NCI-H2227 treated with DMSO at 0.1 percent for 48 hours (cell line): ENCODE measurements at places on chromosomes 3 and 15.

DNA sequence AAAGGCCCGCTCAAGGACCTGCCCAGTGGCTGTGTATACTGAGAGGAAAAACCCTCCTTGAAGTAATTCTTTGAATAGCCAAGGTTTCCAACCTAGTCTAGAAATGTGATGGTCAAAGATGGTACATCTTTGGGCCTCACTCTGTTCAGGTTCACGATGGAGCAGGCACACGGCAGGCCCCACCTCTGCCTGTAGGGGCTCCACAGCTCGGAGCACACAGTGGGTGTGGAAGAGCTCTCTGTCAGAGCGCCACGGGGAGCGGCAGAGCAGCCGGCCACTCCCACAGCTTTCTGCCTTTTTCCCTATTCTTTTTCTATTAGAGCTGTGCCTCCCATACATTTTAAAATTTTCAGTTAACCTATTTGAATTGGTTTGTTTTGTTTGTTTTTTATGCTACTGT lies 89.5 kb downstream of the CTNNB1 start:
- no peak for DNase-seq

GRCh38 chr15:29139540-29140459 lies 129.8 kb downstream of the NSMCE3 start:
- DNase-seq, result peak; percentile 32

GRCh38 chr3:7573330-7573729 lies 712.4 kb downstream of the GRM7 start:
- no peak for DNase-seq

GRCh38 chr3:88618021-88618645 lies 468.4 kb downstream of the C3orf38 start:
- DNase-seq, result no peak

DNA sequence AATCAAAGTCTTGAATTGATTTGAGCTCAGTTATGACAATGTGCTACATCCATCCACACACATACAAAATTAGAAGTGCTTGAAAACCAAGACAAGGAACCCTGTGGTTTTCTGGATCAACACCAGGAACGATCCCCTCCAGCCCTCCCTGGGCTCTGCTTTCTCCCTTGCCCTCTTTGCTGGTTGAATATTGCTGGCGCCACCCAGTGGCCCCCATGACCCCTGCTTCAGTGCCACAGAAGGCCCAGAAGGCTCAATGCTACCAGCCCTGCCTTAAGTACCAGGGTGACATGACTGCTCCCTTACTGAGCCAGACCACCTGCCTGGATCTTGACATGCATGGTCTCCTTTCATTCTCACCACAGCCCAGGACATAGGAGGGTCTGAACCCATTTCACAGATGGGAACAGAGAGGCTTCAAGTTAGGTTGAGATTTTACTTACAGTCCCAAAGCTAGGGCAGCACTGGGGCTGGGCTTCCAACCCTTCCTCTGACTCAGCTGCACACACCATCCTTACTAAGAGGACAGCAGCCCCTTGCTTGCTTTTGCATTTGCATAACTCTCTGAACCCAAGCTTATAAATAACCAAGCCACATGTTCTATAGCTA lies 15.0 kb downstream of the IL12A start:
- no peak for DNase-seq

DNA sequence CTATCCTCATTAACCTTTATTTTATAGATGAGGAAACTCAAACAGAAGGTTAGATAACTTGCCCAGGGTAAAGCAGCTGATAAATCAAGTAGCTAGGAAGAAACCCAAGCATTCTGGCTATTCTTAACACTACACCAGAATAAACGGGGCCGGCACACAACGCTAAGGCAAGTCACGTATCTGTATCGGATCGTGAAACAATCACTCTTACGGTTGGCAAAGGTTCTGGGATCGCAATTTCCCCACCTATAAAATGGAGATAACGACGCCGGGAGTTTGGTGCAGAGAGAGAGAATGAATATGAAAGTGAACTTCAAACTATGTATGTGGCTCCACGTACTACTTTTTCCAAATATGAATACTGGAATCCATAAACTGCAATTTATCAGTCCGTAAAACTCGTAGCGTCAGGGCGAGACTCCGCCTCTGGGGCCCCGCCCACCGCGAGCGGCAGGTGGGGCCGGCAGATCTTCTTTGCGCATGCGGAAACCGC lies 252 bp upstream of the ARMC8 start:
- DNase-seq, result no peak

DNA sequence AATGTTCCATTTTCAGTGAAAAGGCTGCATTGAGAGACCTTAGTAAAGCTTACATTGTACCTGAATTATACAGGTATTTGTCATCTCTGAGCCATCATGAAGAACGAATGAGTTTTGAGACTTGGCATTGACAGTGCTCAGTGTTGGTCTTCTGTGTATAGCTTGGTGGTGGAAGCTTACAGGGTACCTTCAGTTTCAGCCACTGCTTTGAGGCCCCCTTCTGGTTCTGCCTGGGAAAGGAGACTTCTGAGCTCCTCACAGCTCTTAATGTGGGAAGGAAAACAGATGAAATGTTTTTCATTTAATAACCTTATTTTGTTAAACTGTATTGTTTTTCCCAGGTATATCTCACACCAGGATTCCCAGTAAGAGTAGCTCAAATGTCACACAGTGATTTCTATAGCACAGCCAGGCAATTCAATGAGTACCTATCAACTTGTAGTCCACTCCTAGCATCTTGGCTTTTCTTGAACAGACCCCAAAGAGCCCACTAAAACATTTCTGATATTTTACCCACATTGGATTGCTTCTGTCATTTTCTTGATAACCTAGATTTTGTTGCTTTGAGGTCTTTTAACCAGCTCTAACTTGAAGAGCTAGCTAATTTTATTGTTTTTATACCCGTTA lies 5.6 kb downstream of the SERPINI1 start:
- no peak for DNase-seq

GRCh38 chr3:54211097-54211496 lies 88.7 kb downstream of the CACNA2D3 start:
- peak; percentile 22 for DNase-seq

DNA sequence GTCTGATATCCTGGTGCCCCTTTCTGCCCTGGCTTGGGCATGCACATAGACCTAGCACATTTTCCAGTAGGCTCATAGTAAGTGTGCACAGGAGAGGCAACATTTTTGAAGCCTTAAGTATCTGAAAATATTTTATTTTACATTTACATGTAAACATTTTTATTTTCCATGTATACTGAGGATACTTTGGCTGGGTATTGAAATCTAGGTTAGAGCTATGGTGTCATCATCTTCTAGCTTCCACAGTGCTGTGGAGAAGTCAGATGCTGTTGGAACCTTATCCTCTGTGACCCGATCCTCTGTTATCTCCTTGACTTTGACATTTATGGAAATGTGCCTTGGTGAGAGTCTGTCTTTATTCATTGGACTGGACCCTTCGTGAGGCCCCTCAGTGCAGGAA lies 74.1 kb downstream of the PLXNA1 start:
- DNase-seq, result no peak

DNA sequence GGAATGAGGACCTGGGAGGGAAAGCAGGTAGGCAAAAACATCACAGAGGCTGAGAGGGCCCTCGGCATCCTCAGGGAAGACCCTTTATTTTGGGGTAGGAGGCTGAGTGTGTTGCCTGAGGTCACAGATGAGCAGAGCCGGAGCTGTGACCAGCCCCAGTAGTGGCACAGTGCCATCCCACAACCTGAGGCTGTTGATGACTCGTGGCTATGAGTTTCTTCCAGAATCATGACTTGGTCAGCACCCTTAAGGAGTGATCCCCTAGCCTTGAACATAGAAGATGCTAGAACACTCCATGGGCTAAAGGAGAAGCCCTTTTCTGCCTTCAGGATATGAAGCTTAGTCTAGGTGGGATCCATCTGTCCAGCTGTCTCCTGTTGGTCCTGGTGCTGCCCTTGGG lies 19.5 kb upstream of the CXCR6 start:
- no peak for DNase-seq

GRCh38 chr3:116112696-116113095 lies 332.6 kb downstream of the LSAMP start:
- no peak for DNase-seq

GRCh38 chr3:55678546-55679216 lies 191.6 kb upstream of the WNT5A start:
- no peak for DNase-seq

DNA sequence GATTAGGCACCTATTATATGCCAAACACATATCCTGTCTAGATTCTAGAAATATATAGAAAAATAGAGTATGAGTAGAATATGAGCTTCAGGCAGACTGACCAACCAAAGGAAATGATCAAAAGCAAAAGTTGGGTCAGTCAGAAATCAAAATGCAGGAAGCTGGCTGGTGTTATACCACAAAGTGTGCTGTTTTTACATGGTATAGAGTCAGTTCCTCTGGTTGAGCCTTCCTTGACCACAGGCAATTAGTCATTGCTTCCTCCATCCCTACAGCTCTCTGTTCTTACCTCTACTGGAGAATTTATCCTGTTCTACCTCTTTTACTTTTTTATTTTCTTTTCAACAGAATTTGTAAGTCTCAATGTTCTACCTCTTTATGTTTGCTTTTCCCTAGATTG lies 149.8 kb downstream of the TMCO5A start:
- DNase-seq, result no peak

- no peak for DNase-seq
Measured at GRCh38 chr15:67329984-67330733, 75.6 kb downstream of the IQCH start.

DNA sequence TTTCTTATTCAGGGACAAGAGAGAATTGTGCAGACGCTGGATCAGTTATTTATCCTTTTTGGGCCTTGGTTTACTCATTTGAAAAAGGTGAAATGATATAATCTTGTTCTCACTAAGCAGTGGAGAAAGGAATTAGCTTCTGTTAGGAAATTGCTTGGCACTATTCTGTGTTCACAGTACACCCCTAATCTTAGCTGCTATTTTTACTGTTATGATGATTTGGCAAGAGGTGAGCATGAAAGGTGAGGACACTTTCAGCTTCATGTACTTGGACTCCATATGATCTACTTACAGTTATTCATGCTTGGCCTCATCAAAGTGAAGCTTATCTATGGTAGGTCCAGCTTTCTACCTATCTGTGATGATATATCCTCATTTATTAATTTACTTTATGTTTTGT lies 280.6 kb downstream of the EBLN2 start:
- DNase-seq, result no peak

DNA sequence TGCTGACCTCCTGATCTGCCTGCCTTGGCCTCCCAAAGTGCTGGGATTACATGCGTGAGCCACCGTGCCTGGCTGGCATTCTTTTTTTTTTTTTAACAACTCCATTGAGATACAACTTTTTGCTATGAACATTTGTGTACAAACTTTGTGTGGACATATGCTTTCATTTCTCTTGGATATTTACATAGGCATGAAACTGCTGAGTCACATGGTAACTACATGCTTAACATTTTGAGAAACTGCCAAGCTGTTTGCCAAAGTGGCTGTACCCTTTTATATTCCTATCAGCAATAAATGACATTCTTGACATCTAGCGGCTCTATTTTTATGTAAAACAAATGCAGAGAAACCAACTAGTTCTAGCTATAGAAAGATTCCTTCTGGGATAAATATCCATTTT lies 8.7 kb upstream of the YEATS2 start:
- no peak for DNase-seq

DNA sequence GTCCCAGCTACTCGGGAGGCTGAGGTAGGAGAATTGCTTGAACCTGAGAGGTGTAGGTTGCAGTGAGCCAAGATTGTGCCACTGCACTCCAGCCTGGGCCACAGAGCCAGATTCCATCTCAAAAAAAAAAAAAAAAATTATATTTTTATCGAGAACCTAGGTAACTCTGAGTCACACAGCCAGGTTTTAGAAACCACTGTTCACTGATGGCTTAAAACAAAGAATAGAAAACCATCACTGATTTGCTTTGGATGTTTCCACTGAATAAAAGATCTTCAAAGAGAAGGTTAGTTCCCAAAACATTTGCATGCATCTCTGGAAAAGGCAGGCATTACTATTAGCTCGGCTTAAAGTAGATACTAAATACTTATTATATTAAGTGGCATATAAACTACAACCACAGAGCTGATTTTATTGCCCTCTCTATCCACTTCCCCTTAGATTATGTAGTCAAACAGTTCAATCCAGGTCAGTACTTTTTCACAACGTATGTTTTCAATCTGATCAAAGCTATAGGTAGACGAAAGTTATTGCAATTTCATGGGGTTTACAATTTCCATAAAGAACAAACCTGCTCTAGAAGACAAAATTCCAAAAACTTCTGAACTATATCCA lies 1.4 kb downstream of the B4GALT4 start:
- DNase-seq, result peak; percentile 0

DNA sequence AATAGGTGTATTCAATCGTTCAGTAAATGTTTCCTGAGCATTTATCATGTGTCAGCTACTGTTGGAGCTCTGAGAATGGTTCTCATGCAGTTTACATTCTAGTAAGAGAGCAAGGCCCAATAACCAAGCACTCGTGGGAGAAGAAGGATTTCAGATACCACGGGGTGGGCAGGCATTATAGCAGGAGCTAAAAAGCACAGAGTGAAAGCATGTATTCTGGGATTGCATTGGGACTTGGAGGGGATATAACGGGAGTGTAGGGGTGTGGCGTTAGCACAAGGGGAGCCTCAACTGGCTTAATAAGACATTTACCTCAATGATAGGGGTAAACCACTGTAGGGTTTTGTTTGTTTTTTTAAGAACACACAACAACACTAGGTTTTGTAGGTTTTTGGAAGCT lies 1.6 kb upstream of the SIAH2 start:
- no peak for DNase-seq

DNA sequence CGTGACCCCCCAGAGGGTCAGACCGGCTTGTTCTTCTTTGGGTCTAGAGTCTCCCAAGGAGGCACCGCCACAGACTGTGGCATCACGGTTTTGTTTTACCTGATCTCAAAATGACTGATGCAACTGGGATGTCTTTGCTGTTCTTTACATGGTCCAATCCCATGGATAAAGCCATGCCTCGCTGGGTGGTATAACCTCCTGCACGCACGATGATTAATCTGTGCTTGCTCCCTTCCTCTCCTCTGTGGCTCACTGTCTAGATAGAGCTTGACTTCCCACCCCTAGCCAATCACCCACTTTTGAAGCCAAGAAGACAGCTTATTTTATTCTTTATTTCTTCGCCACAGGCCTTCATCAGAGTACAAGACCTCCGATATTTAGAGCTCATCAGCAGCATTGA lies 36.6 kb upstream of the RHO start:
- no peak for DNase-seq

GRCh38 chr15:78715434-78715833 lies 74.4 kb upstream of the CHRNB4 start:
- DNase-seq, result no peak

GRCh38 chr15:52093167-52093538 lies 19.4 kb downstream of the BCL2L10 start:
- DNase-seq, result no peak

DNA sequence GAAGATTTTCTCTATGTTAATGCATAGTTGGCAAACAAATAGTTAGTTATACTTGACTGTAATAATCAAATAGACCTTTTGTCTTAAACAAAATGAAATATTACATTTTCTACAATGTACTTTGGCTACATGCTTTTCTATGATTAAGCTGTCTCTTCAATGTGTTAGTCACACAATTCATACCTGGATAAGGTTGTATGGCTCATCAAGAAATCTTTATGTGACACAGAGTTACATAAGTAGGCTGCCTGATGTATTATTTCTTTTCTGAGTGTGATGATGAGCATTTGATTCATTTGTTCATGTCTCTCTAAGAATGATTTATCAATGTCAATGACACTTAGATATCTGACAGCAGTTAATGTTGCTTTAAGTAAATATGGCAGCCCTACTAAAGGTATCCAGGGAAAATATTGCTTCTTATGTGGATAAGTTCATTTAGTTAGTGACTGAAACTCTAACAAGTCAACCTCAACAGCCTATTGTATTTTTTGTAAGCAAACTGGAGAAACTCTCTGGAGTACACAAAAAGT lies 157.4 kb upstream of the SOX2 start:
- no peak for DNase-seq

- no peak for DNase-seq
Measured at GRCh38 chr3:121800906-121801305, 34.0 kb downstream of the IQCB1 start.
